ENCODE measurements at places on chromosomes 1 and 21. TPM values are rescaled to one million over a fixed set of nuclear protein-coding genes. Genes with fewer than 3 reads are reported as not detected.
A peak's percentile ranks its signal among the peaks of the same experiment; 100 is the strongest.

GRCh38 chr1:183830389-183830788 lies 25.5 kb downstream of the RGL1 start:
- no peak for DNase-seq

GRCh38 chr1:168421399-168422004 lies 122.3 kb downstream of the XCL2 start:
- no peak for DNase-seq

- peak; percentile 72 for DNase-seq
Measured at GRCh38 chr21:37071561-37072273, 1.2 kb downstream of the PIGP start.

DNA sequence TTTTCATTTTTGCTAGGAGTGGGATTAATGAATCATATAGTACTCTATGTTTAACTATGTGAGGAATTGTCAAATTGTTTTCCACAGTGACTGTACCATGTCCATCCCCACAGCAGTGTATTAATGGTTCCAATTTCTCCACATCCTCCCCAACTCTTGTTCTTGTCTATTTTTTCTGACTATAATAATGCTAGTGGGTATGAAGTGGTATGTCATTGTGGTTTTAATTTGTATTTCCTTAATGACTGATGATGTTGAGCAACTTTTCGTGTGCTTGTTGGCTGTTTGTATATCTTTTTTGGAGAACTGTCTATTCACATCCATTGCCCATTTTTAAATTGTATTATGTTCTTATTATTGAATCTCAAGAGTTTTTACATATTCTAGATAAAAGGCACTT lies 10.0 kb upstream of the KPRP start:
- no peak for DNase-seq

DNA sequence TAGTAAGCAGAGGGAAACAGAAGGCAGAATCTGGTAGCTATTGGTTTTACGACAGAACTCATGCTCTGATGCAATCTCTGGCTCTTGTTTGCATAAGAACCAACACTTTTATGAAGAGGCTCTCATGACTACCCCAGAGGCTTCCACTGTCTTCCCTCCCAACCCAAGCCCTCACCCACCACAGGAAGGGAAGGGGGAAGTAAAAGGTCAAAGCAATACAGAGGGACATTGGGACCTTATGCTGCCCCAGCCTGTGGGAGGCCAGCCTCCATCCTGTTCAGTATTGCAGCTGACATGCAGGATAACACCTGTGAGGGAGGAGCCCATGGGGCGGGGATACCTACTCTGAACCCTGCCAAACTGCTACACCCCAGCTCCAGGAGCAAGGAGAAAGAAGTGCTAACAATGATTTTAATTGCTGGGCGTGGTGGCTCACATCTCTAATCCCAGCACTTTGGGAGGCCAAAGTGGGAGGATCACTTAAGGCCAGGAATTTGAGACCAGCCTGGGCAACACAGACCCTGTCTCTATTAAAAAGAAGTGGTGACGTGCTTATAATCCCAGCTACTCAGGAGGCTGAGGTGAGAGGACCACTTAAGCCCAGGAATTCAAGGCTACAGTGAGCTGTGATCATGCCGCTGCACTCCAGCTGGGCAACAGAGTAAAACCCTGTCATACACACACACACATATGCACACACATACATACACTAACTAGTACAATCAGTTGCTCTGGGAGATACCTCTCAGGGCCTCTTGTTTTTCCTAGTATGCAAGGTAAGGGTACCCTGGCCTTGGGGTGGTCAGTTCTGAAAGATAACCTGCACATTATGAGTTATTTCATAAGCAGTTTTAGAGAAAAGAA lies 9.5 kb downstream of the MR1 start:
- no peak for DNase-seq

DNA sequence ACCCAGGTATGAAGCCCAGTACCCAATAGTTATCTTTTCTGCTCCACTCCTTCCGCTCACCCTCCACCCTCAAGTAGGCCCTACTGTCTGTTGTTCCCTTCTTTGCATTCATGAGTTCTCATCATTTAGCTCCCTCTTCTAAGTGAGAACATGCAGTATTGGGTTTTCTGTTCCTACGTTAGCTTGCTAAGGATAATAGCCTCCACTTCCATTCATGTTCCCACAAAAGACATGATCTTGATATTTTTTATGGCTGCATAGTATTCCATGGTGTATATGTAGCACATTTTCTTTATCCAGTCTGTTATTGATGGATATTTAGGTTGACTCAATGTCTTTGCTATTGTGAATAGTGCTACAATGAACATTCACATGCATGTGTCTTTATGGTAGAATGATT lies 2.8 kb upstream of the TP53BP2 start:
- no peak for DNase-seq

GRCh38 chr21:44874497-44875315 lies 1.2 kb upstream of the PTTG1IP start:
- no peak for DNase-seq

The TLR5 gene
- 0.77 TPM for total RNA-seq

DNA sequence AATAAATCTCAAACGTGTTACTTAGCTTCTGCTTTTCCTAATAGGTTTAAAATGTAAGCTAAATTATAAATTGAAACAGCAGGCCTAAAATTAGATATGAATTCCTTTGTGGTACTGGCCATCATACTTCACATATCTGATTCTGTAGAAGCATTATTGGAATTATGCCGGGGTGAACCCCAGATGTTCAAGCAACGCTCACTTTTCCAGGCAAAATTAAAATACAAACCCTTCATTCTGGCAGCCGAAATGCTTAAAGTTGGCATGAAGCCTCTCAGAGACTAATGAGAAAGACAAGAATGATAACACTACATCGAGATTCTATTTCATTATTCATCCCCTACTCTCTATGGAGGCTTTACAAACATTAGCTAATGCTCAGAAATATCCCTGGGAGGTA lies 1352.7 kb upstream of the ADGRL2 start:
- DNase-seq = no peak

The UBXN10 gene
- 0.11 TPM for total RNA-seq

- peak; percentile 47 for DNase-seq
Measured at GRCh38 chr1:108692724-108693655, 880 bp downstream of the PRPF38B start.

The RNF223 gene
- not detected for total RNA-seq

DNA sequence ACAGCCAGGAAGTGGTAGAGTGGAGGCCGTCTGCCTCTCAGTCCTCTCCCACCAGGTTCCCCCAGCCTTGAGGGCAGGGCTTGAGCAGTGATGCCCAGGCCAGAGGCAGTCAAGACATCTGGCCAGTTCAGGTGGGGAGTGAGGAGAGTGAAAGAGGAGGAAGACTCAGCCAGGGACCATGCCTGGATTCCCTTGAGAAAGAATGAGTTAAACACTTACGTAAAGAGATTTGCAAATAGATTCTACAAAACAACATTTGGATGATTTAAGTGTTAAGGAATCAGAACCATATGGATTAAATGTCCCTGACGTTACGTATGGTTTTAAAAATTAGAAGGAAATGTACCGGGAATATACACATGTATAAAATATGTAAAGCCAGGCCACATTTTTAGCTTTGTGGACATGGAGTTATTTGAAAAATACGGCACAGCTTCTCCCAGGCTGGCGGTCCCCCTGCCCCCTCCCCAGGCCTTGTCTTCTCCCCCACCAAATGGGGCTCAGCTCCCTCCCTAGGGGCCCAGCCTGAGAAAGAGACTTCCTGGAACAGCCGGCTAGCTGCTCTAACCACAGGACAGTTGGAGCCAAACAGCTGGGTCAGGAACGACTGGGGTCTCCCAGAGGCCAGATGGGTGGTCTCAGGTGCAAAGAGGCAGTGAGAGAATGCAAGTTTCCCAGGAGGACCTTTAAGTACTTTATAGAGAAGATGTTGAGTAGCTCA lies 188.3 kb upstream of the EDN2 start:
- no peak for DNase-seq

The NUF2 gene
- total RNA-seq = 92.9 TPM

DNA sequence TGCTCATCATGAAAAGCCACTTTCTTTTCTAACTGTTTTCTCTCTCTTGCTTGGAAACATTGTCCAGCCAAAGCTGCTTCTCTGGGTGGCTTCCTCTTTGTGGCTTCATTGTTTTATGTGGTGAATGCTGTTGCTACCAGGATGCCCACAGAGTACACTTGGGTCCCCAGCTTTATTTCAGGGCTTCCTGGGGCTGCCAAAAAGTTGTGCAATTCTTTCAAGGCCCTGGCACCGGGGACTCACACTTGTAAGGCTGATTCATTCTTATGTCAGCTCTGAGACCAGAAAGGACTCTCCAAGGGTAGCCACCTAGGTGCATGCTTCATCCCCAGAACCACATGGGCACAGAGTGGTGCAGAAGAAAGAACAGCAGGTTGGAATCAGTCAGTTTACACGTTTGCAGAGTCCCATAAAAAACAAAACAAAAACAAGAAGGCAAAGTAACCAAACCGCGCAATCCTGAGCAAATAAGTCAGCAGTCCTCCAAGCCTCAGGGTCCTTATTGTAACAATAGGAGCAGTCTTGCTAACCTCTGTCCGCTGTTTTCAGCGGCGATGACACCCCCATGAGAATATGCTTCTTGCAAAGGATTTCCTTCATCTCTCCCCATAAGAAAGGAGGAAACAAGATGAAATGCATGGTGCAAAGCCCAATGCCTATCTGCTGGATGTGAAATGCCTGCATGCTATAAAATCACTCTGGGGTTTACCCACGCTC lies 89.9 kb upstream of the SSX2IP start:
- DNase-seq = peak; percentile 47

GRCh38 chr1:159010391-159010790 lies 684 bp downstream of the IFI16 start:
- no peak for DNase-seq

DNA sequence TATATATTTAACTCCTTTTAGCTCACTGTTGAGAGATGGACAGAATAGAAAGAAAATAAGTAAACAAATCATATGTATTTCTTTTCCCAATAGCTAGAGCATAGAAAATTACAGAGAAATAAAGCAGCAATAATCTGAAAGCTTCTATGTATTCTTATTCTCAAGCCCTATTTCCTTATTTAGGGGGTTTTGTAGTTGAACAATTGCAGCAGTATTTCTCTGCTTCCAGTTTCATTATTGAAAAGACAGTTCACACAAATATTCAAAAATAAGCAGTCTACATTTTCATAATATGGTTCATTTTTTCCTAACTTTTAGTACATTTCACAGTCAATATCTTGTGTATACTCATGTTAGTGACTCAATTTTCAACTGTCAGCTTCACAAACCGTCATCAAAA lies 638.2 kb downstream of the MRPL39 start:
- no peak for DNase-seq

DNA sequence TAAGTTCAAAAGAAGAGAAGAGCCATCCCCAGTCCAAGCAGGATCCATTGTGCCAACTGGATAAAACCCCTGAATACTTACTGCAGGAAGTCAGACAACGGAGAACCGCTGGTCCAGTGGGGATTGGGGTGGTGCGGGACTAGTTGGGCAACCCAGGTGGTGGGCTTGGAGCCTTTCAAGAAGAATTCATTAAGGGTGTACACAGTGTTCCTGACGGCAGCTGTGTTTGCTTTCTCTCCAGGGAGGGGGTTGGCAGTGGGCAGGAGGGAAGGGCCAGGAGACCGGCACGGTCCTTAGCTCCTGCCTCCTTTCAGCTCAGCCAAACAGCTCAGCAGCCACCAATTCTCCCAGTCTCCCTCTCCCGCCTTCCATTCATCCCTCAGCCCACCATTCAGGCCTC lies 7.1 kb upstream of the CDK18 start:
- DNase-seq = no peak

The FRRS1 gene
- 9.8 TPM for total RNA-seq

GRCh38 chr21:41989698-41990097 lies 20.5 kb downstream of the ZBTB21 start:
- DNase-seq = no peak

The PDE4DIP gene
- total RNA-seq = 6.7 TPM

DNA sequence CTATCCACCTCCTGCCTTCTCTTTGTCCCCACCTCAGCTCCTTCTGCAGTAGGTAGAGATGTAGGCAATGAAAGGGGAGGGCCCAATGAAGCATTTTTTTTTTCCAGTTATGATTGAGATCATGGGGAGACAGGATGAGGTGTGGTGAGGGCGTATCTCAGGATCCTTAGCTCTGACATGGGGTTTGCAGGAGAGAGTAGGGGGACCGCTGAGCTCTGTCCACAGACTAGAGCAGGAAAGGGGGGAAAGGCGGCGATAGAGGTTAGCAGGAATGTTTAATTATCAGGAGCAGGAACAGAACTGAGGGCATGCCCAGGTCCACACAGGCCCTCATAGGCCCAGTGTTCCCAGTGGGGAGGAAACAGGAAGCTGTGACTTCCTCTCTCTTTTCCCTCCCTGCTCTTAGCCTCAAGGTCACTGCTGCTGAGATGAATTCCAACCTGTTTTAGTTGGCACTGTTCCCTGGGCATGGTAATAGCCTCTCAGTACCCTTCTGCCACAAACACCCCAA lies 901 bp upstream of the RXFP4 start:
- peak; percentile 87 for DNase-seq

DNA sequence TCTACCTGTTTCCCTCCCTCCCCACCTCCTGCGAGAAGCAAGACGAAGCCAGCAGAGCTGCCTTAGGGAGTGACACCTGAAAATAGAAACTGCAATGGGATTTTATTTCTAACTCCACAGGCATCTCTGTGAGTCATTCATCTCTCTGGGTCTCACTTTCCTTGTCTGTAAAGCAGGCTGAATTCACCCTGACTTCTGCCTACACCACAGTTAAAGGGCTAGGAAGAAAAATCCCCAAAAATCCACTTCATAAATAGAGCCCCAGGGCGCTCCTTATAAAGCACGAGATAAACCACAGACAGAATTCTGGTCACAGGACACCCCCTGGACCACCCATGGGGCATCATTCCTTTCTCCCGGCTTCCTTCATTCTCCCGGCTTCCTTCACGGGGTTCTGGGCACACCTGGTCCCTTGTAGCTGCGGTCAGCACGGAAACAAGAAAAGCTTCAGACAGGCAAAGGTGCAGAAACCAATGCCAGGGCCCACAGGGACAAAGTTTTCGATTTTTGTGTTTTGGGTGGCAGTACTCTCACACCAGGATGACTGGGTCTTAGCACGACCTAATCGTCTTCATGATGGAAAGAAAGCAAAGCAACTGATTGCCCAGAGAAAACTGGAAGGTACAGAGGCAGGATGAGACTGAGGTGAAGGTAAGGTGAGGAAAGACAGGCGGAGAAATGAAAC lies 2.8 kb upstream of the H6PD start:
- peak; percentile 54 for DNase-seq

GRCh38 chr1:17080085-17080759 lies 26.4 kb upstream of the SDHB start:
- DNase-seq = no peak

GRCh38 chr1:150718225-150718891 lies 2.3 kb downstream of the HORMAD1 start:
- DNase-seq = no peak

GRCh38 chr1:95278173-95279006 lies 44.4 kb downstream of the RWDD3 start:
- DNase-seq = no peak

- no peak for DNase-seq
Measured at GRCh38 chr21:15809818-15810217, 80.0 kb downstream of the USP25 start.

DNA sequence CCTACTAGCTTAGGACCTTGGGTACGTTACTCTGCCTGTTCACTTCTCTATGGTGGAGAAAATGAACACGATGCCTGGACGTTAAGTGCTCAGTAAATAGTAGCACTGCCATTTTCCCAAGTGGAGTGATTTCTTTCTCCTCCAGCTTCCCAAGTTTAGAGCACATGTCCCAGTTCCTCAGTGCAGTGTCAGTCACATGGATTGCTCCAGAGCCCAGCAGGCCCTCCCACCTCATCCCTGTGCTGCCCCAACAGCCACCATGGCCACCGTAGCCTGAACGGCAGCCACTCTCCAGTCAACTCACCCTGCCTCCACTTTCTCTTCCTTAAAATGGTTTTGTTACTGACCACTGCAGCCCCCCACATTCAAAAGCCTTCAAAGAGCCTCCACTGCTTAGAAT lies 8.5 kb downstream of the STMN1 start:
- DNase-seq = no peak

- no peak for DNase-seq
Measured at GRCh38 chr1:114589122-114589521, 7.7 kb upstream of the BCAS2 start.

Data from Daoy (cell line).